ENCODE measurements at places on chromosomes 12 and 14. TPM values are rescaled to one million over a fixed set of nuclear protein-coding genes. Genes with fewer than 3 reads are reported as not detected.
A peak's percentile ranks its signal among the peaks of the same experiment; 100 is the strongest.

Gene CTSG
- total RNA-seq: not detected

GRCh38 chr14:56334458-56334857 is 216.2 kb downstream of the PELI2 start:
- peaks cover 21% of the 10 kb centered on the region for H3K4me1 ChIP-seq
- H3K36me3 ChIP-seq: no peaks in the 10 kb centered on the region
- no peak overlapping the region for H3K27ac ChIP-seq
- no peak overlapping the region for H3K4me3 ChIP-seq
- no peak for DNase-seq

DNA sequence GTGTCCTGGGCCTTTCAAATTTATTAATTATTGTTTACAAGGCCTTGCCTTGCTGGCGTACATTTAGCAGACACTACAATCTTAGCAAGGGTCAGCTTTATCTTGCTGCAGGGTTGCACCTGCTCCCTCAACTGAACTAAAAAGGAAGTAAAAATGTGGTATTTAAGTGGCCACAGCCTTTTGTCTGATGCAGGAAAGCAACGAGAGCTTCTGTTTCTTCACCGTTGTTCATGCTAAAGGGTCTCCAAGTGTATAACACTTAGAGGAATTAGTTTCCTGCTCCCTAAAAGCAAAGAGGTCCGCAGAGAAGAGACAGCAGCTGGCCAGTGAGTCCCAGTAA is 62.8 kb upstream of the EGLN3 start:
- peaks cover 35% of the 10 kb centered on the region for H3K36me3 ChIP-seq
- H3K4me1 ChIP-seq: peaks cover 43% of the 10 kb centered on the region
- H3K27me3 ChIP-seq: peaks cover 3% of the 10 kb centered on the region

- DNase-seq: no peak
- H3K27me3 ChIP-seq: no peaks in the 10 kb centered on the region
- no peaks in the 10 kb centered on the region for H3K4me1 ChIP-seq
- no peak overlapping the region for H3K4me3 ChIP-seq
- H3K27ac ChIP-seq: no peak overlapping the region
- peaks cover 43% of the 10 kb centered on the region for H3K36me3 ChIP-seq
These were observed 36.8 kb downstream of the YARS2 start for GRCh38 chr12:32718926-32719325.

DNA sequence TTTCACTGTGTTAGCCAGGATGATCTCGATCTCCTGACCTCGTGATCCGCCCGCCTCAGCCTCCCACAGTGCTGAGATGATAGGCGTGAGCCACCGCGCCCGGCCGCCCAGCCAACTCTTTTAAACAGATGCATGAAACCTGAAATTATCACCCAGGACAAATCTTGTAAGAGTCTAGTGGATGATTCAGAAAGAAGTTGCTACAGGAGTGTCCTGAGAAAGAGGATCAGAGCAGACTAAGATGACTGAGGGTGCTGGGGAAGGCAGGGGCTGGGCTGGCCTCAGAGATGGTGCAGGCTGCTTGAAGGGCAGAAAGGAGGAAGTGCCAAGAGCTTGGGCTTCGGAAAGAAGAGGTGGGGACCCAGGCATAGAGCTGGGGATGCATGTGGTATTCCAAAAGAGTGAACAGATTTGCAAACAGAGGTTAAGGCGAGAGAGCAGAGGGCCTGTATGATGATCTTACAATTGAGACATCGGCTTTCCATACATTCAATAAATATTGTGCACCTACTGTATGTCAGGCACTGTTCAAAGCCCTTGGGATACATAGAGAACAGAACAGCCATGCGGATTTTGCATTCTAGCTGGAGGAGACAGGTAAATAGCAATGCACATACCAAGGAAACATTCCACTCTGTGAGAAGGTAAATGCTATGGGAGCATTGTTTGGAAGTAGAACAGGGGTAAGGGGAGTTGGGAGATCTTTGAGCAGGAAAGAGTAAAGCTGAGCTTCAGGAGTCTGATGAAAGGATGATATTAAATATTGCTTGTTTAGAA is 7.4 kb upstream of the CD9 start:
- H3K27me3 ChIP-seq: peaks cover 25% of the 10 kb centered on the region
- H3K4me1 ChIP-seq: peaks cover 10% of the 10 kb centered on the region
- H3K27ac ChIP-seq: no peak overlapping the region
- H3K4me3 ChIP-seq: no peak overlapping the region

Gene STON2
- not detected for total RNA-seq

- H3K4me1 ChIP-seq: peaks cover 19% of the 10 kb centered on the region
- H3K27ac ChIP-seq: no peak overlapping the region
- peaks cover 20% of the 10 kb centered on the region for H3K27me3 ChIP-seq
- DNase-seq: peak; percentile 21
- H3K36me3 ChIP-seq: no peaks in the 10 kb centered on the region
These were observed 482 bp upstream of the IFI27L2 start for GRCh38 chr14:94129758-94130414.

Gene GUCY2C
- not detected for total RNA-seq

- no peaks in the 10 kb centered on the region for H3K36me3 ChIP-seq
- no peak overlapping the region for H3K4me3 ChIP-seq
- DNase-seq: no peak
- H3K27ac ChIP-seq: no peak overlapping the region
- H3K4me1 ChIP-seq: no peaks in the 10 kb centered on the region
- H3K27me3 ChIP-seq: peaks cover 16% of the 10 kb centered on the region
These were observed 87.0 kb downstream of the HMGA2 start for GRCh38 chr12:65911321-65911720.

GRCh38 chr12:64081008-64081404 is 141.1 kb downstream of the KICS2 start:
- DNase-seq: no peak
- H3K4me1 ChIP-seq: no peaks in the 10 kb centered on the region
- no peaks in the 10 kb centered on the region for H3K36me3 ChIP-seq
- no peak overlapping the region for H3K4me3 ChIP-seq
- no peak overlapping the region for H3K27ac ChIP-seq

GRCh38 chr12:9719790-9720189 is 13.1 kb downstream of the CLECL1 start:
- no peaks in the 10 kb centered on the region for H3K27me3 ChIP-seq
- H3K4me3 ChIP-seq: no peak overlapping the region
- peaks cover 66% of the 10 kb centered on the region for H3K36me3 ChIP-seq
- no peak for DNase-seq
